ENCODE measurements at places on chromosomes 3 and 15.

DNA sequence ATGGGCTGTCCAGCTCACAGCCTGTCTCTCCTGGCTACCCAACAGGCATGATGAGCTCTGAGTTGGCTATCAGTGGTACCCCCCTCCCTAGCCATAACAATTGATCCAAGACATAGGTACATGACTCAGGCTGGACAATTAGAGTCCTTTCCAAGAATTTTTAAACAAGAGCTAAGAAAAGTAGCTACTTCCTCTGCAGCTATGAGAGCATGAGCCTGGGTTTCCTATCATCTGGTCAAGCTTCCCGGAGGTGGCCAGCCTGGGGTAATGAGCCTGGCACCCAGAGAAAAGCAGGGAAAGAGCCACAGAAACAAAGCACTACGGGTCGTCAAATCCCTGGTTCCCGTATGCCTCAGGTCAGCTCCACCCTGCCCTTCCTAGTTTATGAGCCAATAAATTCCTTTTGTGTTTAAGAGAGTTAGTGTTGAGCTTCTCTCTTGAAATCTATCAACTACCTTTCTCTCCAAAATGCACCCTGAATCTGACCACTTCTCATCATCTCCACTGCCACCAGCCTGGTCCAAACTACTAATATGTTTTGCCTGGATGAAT is 2.3 kb upstream of the SLC51B start:
- no peak for DNase-seq

GRCh38 chr3:117489663-117490079 is 780.1 kb downstream of the TUSC7 start:
- no peak for DNase-seq

GRCh38 chr3:23540600-23540999 is 265.2 kb upstream of the UBE2E1 start:
- no peak for DNase-seq

DNA sequence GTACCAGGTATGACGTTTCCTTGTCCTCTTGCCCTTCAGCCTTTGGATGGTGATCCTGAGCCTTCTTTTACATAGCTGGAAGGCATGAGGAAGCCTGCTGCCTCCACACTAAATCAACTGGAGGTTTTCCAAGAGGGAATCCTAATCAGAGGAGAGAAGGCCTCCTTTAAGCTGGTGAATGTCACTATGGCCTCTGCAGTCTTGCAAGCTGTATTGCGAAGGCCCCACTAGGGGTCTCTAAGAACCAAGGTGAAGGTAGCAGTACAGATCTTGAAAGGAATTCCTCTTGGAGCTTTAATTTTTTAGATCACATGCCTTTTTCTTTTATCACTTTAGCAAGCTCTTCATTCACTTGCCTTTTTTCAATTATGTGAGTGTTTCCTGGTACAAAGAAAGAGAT is 119.2 kb downstream of the GHSR start:
- DNase-seq: no peak

GRCh38 chr3:194951931-194952582 is 266.4 kb downstream of the FAM43A start:
- DNase-seq: no peak

GRCh38 chr3:158308236-158308928 is 198.5 kb downstream of the RSRC1 start:
- no peak for DNase-seq

- no peak for DNase-seq
These were observed 325.4 kb downstream of the UACA start for GRCh38 chr15:70437882-70438451.

- no peak for DNase-seq
These were observed 296.9 kb upstream of the TBL1XR1 start for GRCh38 chr3:177494216-177494615.

Data from CD4-positive, alpha-beta T cell treated with Interleukin-15 for 1 hour (primary cell).